ENCODE measurements at places on chromosomes 5 and 9.

- no peak for DNase-seq
Observed at GRCh38 chr5:71925608-71926091, 181.6 kb upstream of the MAP1B start.

GRCh38 chr5:378301-378891 lies 56.9 kb downstream of the AHRR start:
- no peak for DNase-seq

GRCh38 chr9:24096756-24097155 lies 270.7 kb upstream of the ELAVL2 start:
- no peak for DNase-seq

GRCh38 chr5:140136624-140137023 lies 10.9 kb downstream of the IGIP start:
- no peak for DNase-seq

- peak; percentile 85 for DNase-seq
Observed at GRCh38 chr9:136882109-136882946, 4.0 kb upstream of the TRAF2 start.
